ENCODE measurements at places on chromosomes 3 and 15. TPM values are rescaled to one million over a fixed set of nuclear protein-coding genes. Genes with fewer than 3 reads are reported as not detected.

The CCDC9B gene
- 15.5 TPM for total RNA-seq

DNA sequence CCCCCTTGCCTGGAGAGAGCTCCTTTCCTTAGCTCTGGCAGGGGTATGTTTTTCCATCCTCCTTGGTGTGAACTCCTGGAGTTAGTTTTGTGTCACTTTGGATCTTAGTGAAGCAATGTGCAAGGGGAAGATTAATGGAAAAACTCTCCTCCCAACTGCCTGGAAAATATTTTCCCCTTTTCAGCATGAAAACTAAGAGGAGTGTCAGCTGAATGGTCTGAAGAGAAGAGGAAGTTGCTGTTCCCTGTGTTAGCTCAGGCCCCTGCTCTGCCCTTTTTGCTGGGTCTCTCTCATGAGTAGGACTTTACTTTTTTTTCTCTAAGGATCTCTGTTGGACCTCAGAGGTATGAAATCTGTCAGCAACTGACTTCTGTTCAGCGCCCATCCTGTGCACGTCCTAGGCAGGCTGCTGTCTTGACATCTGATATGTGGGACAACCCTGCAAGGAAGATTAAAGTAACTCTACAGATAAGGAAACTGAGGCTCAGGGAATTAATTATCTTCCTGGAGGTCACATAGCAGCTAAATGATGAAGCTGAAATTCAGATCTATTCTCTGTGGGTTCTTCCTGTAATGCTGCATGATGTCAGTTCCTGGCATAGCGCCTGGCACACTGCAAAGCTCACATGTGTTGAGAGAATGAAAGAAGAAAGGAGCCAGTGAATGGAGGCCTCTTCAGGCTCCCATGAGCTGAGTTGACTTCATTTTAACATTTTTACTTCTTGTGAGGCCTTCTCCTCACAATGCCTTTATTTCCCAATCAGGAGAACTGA is 109.7 kb upstream of the GALNT15 start:
- H3K27me3 ChIP-seq = no peaks in the 10 kb centered on the region
- peak overlapping the region; percentile 57 for H3K27ac ChIP-seq
- no peak overlapping the region for H3K4me3 ChIP-seq
- H3K36me3 ChIP-seq = no peaks in the 10 kb centered on the region
- H3K4me1 ChIP-seq = peaks cover 29% of the 10 kb centered on the region

The EPB42 gene
- total RNA-seq = 0.39 TPM

DNA sequence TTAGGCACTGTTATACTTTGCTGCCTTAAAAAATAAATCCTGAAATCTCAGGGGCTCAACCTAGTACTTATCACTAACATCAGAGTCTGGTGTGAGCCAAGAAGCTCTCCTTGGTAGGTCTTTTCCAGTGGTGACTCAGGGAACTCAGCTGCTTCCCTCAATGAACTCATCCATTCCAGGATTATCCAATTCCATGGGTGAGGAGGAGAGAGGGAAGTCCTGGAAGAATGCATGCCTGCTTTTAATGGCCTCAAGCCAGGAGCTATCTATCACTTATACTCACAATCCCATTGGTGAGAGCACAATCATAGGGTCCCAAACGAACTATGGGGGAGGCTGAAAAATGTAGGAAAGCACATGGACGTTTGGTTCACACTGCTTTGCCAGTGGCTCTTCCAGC is 113.6 kb downstream of the POLR2M start:
- H3K27me3 ChIP-seq = no peaks in the 10 kb centered on the region
- no peak for DNase-seq
- no peak overlapping the region for H3K4me3 ChIP-seq
- no peaks in the 10 kb centered on the region for H3K4me1 ChIP-seq
- no peaks in the 10 kb centered on the region for H3K36me3 ChIP-seq

The CFAP91 gene
- total RNA-seq = 2.3 TPM

The SLC2A2 gene
- 0.13 TPM for total RNA-seq

GRCh38 chr15:64687688-64688087 is 87.7 kb downstream of the RBPMS2 start:
- H3K4me1 ChIP-seq = peaks cover 8% of the 10 kb centered on the region
- H3K27me3 ChIP-seq = no peaks in the 10 kb centered on the region
- DNase-seq = no peak
- H3K36me3 ChIP-seq = peaks cover 49% of the 10 kb centered on the region
- H3K4me3 ChIP-seq = no peak overlapping the region

DNA sequence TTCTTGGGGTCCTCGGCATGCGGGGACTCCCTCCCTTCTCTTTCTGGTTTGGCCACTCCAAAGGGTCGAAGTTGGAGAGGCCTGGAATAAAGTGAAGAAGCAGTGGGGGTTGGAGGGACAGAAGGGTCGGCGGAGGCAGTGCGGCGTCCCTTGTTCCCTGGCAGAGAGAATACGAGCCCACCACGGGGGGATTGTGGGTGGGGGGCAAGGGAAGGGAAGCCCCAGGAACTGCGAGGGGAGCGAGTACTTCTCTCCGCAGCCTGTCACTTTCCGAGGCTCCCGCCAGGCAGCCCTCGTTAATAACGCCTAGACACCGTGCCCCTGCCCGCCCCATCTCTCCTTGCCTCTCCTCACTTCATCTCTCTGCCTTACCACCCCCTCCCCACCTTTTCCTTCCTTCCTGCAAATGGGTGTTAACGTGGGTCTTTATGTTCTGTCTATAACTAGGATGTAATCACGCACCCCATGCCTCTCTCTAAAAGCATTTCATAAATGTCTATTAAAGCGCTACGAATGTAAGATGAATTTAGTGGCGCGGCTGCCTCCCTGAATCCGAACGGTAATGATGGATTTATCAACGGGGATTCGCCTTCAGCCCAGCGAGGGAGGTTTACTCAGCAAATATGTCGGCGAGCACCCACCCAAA is 13.7 kb downstream of the NR2F2 start:
- H3K36me3 ChIP-seq = peaks cover under 1% of the 10 kb centered on the region
- no peaks in the 10 kb centered on the region for H3K27me3 ChIP-seq
- no peak for DNase-seq
- H3K4me3 ChIP-seq = peak overlapping the region; percentile 78
- H3K4me1 ChIP-seq = peaks cover 14% of the 10 kb centered on the region
- peak overlapping the region; percentile 94 for H3K27ac ChIP-seq

GRCh38 chr3:81726735-81727134 is 34.7 kb downstream of the GBE1 start:
- peaks cover 9% of the 10 kb centered on the region for H3K4me1 ChIP-seq
- H3K27ac ChIP-seq = peak overlapping the region; percentile 44
- H3K36me3 ChIP-seq = no peaks in the 10 kb centered on the region

DNA sequence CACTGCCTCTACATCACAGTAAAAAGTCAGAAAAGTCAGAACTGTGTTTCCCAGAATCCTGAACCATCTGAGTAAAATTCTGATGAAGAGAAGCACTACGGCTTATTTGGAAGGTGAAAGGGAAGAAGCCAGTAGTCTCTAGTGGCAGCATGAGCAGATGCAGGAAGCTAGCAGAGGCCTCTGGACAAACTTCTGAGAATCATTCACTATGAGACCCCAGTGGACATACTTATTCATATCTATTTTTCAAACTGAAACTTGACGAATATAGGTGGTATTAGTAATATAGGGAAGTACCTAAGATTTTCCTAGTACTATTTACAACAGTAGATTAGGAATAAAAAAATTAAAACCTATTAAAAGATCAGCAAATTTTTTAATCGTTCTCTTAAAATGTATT is 272.8 kb upstream of the TTC14 start:
- H3K4me1 ChIP-seq = no peaks in the 10 kb centered on the region
- H3K27me3 ChIP-seq = no peaks in the 10 kb centered on the region
- H3K36me3 ChIP-seq = no peaks in the 10 kb centered on the region

GRCh38 chr3:168544097-168544957 is 448.6 kb upstream of the GOLIM4 start:
- H3K36me3 ChIP-seq = no peaks in the 10 kb centered on the region

DNA sequence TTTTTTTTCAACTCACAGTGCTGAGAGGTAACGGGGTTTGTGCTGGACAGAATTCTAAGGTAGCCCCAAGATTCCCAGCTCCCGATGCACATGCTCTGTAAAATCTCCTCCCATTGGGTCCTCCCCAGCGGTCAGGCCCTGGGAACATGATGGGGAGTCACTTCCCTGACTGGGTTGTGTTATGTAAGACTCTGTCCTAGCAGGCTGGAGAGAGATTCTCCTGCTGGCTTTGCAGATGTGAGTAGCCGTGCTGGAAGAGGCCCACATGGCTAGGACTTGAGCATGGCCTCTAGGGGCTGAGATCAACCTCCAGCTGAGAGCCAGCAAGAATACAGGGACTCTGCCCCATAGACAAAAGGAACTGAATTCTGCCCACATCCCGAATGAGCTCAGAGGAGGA is 83.7 kb upstream of the OXTR start:
- no peaks in the 10 kb centered on the region for H3K27me3 ChIP-seq
- no peak overlapping the region for H3K27ac ChIP-seq
- H3K4me3 ChIP-seq = no peak overlapping the region
- H3K36me3 ChIP-seq = no peaks in the 10 kb centered on the region
- DNase-seq = no peak
- H3K4me1 ChIP-seq = no peaks in the 10 kb centered on the region

GRCh38 chr3:126344380-126345041 is 12.7 kb downstream of the KLF15 start:
- H3K4me1 ChIP-seq = peaks cover 10% of the 10 kb centered on the region
- H3K36me3 ChIP-seq = peaks cover 20% of the 10 kb centered on the region
- DNase-seq = no peak
- H3K27ac ChIP-seq = no peak overlapping the region
- H3K27me3 ChIP-seq = no peaks in the 10 kb centered on the region
- H3K4me3 ChIP-seq = no peak overlapping the region

DNA sequence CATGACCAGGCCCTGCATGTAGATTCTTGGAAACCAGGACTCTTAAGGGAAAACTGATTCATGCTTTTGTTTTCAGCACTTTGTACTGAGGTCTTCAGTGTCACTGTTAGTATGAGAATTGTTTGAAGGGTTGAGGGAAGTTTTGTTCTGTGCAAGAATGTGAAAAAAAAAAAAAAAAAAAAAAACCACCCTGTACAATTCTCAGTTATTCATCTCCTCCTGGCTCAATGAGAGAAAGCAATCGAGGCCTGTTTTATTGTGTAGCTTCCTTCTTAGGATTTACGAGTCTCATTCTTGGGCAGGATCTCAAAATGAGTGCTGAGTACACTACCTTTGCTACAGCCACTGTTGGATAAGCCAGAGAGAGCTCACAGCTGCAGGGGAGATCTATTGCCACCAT is 469.5 kb downstream of the CNTN4 start:
- no peak overlapping the region for H3K27ac ChIP-seq
- H3K27me3 ChIP-seq = no peaks in the 10 kb centered on the region
- H3K36me3 ChIP-seq = no peaks in the 10 kb centered on the region
- H3K4me1 ChIP-seq = no peaks in the 10 kb centered on the region

DNA sequence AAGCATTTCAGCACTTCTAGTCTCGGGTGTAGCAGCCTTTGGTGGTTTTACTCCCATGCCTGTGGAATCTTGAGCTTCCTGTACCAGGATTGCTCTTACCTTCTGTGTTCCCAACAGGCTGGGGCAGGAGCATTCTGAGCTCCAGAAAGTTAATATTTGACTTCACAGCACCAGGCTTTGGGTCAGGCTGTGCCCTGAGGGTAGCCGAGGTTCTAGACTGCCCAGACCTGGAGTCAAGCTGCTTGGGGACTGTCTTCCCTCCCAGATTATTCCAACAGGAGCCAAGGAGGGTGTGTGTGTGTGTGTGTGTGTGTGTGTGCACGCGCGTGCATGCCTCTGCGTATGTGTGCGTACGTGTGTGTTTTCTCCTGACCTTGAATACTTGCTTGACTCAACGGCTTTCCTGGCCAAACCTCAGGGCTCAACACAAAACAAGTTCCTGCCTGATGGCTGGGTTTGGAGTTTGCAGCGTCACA is 94.8 kb downstream of the FLNB start:
- DNase-seq = no peak
- peaks cover 21% of the 10 kb centered on the region for H3K4me1 ChIP-seq
- peaks cover 17% of the 10 kb centered on the region for H3K36me3 ChIP-seq
- H3K27ac ChIP-seq = peak overlapping the region; percentile 2
- H3K27me3 ChIP-seq = no peaks in the 10 kb centered on the region
- H3K4me3 ChIP-seq = no peak overlapping the region

GRCh38 chr3:128709038-128709437 is 16.9 kb upstream of the RAB7A start:
- no peak overlapping the region for H3K4me3 ChIP-seq
- peak; percentile 77 for DNase-seq
- H3K27ac ChIP-seq = no peak overlapping the region
- H3K36me3 ChIP-seq = no peaks in the 10 kb centered on the region
- peaks cover 17% of the 10 kb centered on the region for H3K4me1 ChIP-seq
- no peaks in the 10 kb centered on the region for H3K27me3 ChIP-seq

The COX17 gene
- 60.8 TPM for total RNA-seq

DNA sequence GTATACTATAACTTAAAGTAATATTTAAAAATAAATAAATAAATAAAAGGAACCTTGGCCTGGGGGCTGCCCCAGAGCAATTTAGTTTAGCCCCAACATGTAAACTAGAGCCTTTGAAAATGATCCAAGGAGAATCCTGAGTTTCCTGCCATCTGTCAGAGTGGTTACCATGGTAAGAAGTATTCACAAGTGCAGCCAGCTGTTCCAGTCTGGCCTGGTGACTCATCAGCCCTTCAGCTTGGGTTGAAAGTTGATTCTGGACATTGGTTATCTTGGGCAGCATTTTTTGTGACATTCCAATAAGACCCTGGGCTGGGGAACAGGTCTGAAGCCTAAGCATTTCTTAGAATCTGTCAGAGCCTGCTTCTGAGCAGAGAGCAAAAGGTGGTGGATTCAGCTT is 72.7 kb upstream of the LRTM1 start:
- H3K27me3 ChIP-seq = no peaks in the 10 kb centered on the region
- no peak overlapping the region for H3K27ac ChIP-seq
- no peak overlapping the region for H3K4me3 ChIP-seq
- no peaks in the 10 kb centered on the region for H3K36me3 ChIP-seq
- no peak for DNase-seq

- H3K36me3 ChIP-seq = no peaks in the 10 kb centered on the region
- no peak for DNase-seq
- H3K27ac ChIP-seq = no peak overlapping the region
- peaks cover 52% of the 10 kb centered on the region for H3K4me1 ChIP-seq
Observed at GRCh38 chr3:37179144-37179967, 5.0 kb upstream of the LRRFIP2 start.

The PLA2G4D gene
- not detected for total RNA-seq

- no peak for DNase-seq
- H3K4me3 ChIP-seq = no peak overlapping the region
- peaks cover 24% of the 10 kb centered on the region for H3K4me1 ChIP-seq
Observed at GRCh38 chr15:41952013-41952563, 20.3 kb downstream of the EHD4 start.

DNA sequence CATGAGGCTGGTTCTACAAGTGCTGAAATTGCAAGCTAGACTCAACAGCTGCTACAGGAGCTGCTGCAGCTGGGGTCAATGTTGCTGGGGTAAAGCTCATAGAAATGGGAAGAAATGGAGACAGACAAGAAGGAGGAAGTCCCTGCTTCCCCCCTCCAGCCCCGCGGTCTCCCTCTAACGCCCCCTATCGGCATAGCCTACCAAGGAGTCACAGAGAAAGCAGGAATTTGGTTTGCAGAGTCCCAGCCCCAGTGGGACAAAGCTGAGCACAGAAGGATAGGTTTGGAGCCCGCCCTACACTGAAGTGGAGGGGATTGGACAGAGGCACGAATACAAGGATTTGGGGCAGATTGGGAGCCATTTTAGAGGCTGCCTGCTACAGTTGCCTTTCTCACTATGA is 176.9 kb upstream of the ANKRD28 start:
- no peak overlapping the region for H3K27ac ChIP-seq
- no peaks in the 10 kb centered on the region for H3K27me3 ChIP-seq
- no peaks in the 10 kb centered on the region for H3K4me1 ChIP-seq
- no peak for DNase-seq
- H3K4me3 ChIP-seq = no peak overlapping the region

The ITIH1 gene
- not detected for total RNA-seq

- H3K27me3 ChIP-seq = no peaks in the 10 kb centered on the region
- H3K4me1 ChIP-seq = peaks cover 9% of the 10 kb centered on the region
Observed at GRCh38 chr3:69204315-69204957, 82.0 kb upstream of the LMOD3 start.

The GOLGA6L7 gene
- total RNA-seq = not detected

The STAC gene
- total RNA-seq = 28.0 TPM

The CYP1A1 gene
- 3.1 TPM for total RNA-seq
